ENCODE measurements at places on chromosomes 5 and 9.

DNA sequence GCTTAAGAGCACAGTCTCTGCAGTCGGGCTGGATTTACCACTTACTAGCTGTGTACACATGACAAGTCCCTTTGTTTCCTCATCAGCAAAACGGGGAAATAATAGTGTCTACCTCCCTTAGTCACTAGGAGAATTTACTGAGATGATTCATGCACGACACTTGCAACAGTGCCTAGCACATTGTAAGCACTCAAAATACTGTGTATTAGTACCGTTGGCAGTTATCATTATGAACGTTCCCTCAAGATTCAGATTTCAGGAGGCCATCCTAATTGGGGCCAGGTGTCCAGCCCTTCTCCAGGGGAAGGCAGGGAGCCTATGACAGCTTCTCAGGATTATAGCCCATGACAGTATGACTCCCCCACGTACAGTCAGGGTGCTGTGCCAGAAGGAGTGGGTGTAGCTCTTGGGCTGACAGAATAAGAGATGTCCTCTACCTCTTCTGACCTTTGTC lies 164.3 kb downstream of the DOCK2 start:
- no peak for DNase-seq

GRCh38 chr5:66368811-66369210 lies 224.7 kb downstream of the SREK1 start:
- no peak for DNase-seq

DNA sequence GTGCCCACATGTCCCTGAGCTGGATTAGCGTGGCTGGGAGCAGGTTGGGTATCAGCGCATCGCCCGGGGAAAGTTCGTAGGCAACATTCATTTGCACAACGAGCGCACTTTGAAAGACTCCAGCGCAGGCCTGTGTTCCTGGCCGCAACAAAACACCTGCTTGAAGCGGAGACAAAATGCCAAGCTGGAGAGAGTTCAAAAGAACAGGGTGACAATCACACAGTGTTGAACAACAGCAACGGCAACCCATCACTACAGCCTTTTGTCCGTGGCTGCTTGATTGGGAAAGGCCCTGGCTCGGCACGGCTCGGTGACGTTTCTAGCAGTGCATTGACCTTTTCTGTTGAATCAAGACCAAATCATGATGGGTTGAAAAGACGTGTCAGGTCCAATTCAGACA lies 336.3 kb downstream of the IRX1 start:
- no peak for DNase-seq

GRCh38 chr5:75706775-75707174 lies 10.5 kb downstream of the POC5 start:
- DNase-seq: no peak

- no peak for DNase-seq
Measured at GRCh38 chr9:125233678-125234077, 7.5 kb downstream of the HSPA5 start.

DNA sequence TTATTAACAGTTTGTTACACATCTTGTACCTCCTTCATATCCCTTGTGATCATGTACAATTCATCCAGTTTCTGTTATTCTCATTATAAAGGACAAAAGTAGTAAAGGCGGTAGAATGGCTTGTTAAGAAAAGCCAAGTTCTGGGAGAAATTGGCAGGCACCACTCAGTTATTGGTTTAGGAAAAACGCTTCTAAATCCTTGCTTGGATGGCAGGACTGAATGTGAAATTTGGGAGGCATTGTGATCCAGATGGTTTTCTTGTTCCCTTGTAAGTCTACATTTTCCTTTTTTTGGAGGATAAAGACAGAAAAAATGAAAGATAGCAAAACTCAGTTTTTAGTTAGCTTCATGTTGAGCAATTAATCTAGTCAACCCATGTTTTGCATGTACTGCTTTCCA lies 130.2 kb downstream of the MAT2B start:
- DNase-seq: no peak

DNA sequence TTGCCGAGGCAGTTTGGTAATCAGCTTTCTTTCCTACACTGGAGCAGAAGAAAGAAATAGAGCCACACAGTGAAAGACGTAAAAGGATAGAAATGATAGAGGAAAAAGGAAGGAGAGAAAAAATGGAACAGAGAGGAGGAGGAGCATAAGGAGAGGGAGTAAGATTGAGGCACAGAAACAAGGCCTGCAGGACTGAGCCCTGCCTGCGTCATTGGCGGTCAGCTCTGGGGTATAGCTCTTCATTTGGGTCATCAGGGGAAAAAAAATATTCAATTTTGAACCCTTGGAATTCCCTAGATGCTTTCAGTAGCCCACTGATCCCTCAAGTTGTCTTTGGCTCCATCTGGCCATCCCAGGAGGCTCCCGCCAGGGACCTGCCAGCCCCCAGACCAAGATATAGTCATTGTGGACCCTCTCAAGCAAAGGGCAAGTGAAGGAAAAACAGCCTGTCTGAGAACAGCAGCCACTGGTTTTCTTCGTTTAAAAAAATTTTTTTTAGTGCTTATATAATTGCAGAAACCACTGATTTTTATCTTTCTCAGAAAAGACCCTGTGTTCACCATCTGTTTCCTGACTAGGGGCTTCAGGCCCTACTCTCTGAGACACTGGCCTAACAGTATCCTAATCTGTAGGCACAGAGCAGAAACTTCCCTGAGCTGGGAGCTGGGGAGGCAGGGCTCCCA lies 31.3 kb upstream of the MATR3 start:
- no peak for DNase-seq

GRCh38 chr5:7882926-7883325 lies 14.0 kb downstream of the MTRR start:
- no peak for DNase-seq

DNA sequence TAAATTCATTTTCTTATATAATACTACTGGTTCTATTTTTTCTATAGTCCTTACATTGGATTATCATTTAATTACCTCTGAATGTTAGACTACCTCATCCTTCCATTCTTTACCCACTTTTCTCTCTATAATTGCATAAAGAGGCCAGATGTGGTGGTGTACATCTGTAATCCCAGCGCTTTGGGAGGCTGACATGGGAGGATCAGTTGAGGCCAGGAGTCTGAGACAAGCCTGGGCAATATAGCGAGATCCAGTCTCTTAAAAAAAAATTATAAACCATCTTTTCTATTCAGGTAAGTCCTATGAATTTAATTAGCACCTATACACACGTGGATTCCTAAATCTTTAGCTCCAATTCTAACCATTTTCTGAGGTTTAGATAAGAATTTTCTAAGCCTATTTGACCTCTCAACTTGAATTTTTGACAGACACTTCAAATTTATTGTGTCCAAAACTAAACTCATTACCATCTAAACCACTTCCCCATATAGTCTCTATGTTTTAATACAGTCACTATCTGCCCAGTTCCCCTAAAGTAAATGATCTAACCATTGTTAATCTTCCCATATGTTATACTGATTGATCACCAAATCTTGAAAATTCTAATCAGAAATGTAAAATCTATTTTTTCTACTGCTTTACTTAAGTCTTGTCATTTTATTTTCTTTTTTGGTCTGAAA lies 33.0 kb upstream of the CHD1 start:
- no peak for DNase-seq

GRCh38 chr9:128164307-128164885 lies 4.3 kb downstream of the BBLN start:
- no peak for DNase-seq

- no peak for DNase-seq
Measured at GRCh38 chr5:158948376-158948886, 151.3 kb downstream of the EBF1 start.

- no peak for DNase-seq
Measured at GRCh38 chr9:89478821-89479668, 18.9 kb downstream of the SEMA4D start.

DNA sequence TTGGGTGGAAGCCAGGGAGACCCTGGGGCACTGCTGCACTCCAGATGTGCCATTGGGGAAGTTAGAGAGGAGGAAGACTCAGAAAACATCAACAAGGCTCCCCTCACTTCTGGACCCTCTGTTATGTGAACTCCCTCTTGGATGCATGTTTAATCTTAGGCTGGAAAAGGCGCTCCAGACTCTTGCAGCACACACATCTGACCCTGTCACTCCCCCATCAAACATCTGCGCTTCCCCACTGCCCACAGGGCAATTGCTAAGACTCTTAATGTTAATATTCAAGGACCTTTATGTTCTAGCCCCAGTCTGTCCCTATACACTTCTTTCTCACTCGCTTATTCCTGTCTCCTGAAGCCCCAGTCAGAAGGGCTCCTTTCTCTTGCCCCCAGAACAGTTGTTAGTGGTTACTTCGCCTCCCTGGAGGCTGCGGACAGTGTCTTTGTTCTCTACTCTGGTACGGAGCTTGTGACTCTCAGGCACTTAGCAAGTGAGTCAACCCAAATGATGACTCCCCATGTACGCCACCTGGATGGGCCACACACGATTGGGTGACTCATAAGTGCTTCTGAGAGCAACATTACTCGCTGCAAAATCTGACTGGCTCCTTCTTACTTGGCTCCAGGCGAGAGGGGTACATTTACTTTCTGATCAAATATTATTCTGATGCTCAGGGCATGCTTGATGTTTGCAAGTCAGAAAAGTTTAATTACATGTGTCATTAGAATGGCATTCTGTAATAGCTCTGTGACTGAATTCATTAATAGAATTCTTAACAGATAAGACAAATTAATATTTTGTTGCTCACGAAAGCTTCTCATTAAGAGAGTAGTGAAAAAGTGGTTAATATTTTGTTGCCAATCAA lies 193.6 kb downstream of the HSPA4 start:
- DNase-seq: peak; percentile 44

- no peak for DNase-seq
Measured at GRCh38 chr9:117707561-117707960, 3.4 kb downstream of the TLR4 start.

DNA sequence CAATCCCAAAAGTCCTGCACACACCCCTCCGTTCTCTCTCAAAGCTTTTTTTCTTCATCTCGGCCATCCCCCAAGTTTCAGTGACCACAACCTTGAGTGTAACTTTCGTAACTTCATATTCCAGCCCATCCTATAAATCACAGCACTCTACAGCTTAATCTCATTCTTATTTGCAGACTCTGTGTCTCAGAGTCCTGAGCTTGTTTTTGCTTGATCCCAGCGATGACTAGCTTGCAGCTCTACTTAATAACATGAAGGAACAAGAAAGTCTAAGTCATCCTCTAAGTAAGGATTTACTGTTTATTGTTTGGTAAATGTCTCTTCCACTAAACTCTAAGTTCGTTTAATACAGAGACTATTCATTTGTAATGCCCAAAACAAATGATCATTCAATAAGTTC lies 2.6 kb upstream of the SPDL1 start:
- no peak for DNase-seq

Measured in activated CD4-positive, alpha-beta T cell treated with anti-CD3 and anti-CD28 coated beads, Interleukin-2, amount 50 U/mL, for 48 hours (primary cell).